Stimulated activated CD8-positive, alpha-beta memory T cell treated with anti-CD3 and anti-CD28 coated beads, Interleukin-2, amount 100 ng/mL, for 48 hours (primary cell): ENCODE measurements at places on chromosomes 13 and 19.

- DNase-seq = no peak
Measured at GRCh38 chr13:99800951-99801350, 170.6 kb downstream of the ZIC5 start.

- no peak for DNase-seq
Measured at GRCh38 chr19:17950310-17951156, 16.4 kb upstream of the KCNN1 start.

DNA sequence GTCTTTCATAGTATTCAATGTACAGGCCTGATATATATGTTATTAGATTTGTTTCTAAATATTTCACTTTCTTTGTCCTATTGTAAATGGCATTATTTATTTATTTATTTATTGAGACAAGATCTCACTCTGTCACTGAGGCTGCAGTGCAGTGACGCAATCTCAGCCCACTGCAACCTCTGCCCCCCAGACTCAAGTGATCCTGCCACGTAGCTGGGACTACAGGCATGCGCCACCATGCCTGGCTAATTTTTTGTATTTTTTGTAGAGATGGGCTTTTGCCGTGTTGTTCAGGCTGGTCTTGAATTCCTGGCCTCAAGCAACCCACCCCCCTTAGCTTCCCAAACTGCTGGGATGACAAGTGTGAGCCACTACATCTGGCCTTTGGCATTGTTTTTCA is 5.4 kb upstream of the GAS6 start:
- DNase-seq = no peak

- DNase-seq = no peak
Measured at GRCh38 chr13:45472171-45472705, 7.5 kb downstream of the COG3 start.

DNA sequence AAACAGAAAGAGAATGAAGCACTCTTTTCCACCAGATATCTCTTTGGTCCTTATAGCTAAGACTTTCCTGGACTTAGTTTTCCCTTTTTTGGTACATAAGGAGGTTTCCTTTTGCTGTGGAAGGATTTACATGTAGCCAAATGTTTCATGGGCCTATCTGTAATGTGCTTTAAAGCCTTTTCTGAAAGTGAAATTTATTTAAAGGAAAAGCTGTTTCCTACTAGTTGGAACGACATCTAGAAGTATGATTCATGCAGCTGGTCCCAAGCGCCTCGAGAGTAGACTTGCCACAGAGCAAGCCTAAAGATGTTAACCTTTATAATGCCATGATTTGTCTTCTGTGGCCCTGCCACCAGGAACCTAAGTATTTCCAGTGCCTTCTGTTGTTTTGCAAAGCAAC is 390.3 kb downstream of the DLEU7 start:
- no peak for DNase-seq
